ENCODE measurements at places on chromosomes 7 and 10.

GRCh38 chr10:34705563-34705962 lies 109.5 kb downstream of the PARD3 start:
- no peak for DNase-seq

- DNase-seq = no peak
Observed at GRCh38 chr10:45602082-45602730, 70.4 kb downstream of the ZFAND4 start.

GRCh38 chr7:106139265-106140251 lies 27.4 kb upstream of the SYPL1 start:
- no peak for DNase-seq

GRCh38 chr7:1227814-1228544 lies 4.7 kb upstream of the UNCX start:
- DNase-seq = no peak

GRCh38 chr7:95596198-95597063 lies at the start of gene PDK4:
Gene PDK4, minus strand, starts transcription at chr7:95596516. Its CDS starts 223 bp downstream, at chr7:95596293.
- no peak for DNase-seq

- peak; percentile 31 for DNase-seq
Observed at GRCh38 chr10:88831709-88832108, 19.9 kb downstream of the ANKRD22 start.

- DNase-seq = no peak
Observed at GRCh38 chr10:28089467-28089866, 90.6 kb upstream of the ODAD2 start.
